Activated naive CD4-positive, alpha-beta T cell (primary cell): ENCODE measurements at places on chromosomes 12 and 14.

- DNase-seq, result peak; percentile 41
These were observed 42.5 kb downstream of the SMIM41 start for GRCh38 chr12:52121824-52122539.

DNA sequence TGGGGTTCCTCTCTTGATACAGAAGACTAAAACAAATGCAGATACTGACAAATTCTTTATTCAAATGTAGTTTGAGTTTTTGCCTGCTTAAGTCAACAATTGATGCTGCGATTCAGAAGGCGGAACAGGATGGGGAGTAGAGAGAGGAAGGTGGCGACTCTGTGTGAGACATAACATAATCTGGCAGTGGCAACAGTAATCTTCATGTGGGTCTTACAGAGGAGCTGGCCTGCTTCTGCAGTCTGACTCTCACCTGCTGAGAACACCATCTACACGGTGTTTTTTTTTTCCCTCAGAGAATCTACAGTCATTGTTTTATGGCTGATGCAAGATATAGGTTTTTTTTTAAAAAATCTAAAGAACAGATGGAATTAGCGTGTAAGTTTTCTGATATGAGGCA, 10.1 kb downstream of the CCDC92 start:
- DNase-seq, result no peak

- no peak for DNase-seq
These were observed 123.9 kb upstream of the FOXN3 start for GRCh38 chr14:89540830-89541470.

DNA sequence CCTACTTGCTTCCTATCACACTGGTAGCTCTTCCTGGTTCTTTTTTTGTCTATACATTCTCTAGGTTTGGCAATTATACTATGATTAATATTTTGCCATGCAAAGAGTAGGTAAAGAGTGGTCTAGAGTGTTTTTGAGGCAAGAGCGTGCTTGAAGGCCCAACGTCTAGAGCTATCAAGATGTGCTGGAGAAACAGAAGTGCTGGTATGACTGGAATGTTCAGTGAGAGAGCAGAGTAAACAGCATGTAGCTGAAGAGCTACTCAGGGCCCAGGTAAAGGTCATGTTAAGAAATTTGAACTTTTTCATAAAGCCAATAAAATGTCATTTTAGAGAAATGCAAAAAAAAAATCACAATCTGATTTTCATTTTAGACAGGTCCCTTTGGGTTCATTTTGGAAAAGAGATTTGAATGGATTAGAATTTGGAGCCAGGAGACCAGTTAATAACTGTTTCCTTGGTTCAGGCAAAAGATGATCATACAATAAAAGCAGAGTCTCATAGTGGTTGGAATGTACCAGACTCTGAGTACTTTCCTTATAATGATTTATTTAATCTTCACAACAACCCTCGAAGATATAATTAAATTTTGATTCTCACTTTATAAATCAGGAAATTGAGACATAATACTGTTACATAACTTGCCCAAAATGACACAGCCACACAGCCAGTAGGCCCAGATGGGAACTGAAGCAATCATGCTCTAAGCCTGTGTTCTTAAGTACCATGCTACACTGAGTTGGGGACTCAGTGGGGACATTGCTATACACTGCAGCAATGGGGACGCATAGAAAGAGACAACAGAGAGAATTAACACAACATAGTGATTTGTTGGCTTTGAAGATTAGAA, 350.1 kb downstream of the NELL2 start:
- no peak for DNase-seq

DNA sequence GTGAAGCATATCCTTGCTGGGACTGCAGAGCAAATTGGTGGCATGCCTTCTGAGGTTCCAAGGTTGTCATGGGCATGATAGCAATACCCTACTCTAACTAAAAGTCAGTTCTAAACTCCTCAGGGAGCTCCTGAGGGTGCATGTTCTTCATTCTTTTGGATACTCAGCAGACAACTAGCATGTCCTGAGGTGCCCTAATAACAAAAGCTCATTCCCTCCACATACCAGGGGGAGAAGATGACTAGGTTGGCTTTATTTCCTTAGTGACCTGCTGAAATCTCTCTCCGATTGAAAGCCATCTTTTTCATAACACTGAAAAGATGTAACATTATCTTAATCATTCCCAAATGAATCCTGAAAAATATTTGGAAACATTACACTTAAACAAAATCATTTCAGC, 188.7 kb upstream of the IGF1 start:
- DNase-seq, result no peak

DNA sequence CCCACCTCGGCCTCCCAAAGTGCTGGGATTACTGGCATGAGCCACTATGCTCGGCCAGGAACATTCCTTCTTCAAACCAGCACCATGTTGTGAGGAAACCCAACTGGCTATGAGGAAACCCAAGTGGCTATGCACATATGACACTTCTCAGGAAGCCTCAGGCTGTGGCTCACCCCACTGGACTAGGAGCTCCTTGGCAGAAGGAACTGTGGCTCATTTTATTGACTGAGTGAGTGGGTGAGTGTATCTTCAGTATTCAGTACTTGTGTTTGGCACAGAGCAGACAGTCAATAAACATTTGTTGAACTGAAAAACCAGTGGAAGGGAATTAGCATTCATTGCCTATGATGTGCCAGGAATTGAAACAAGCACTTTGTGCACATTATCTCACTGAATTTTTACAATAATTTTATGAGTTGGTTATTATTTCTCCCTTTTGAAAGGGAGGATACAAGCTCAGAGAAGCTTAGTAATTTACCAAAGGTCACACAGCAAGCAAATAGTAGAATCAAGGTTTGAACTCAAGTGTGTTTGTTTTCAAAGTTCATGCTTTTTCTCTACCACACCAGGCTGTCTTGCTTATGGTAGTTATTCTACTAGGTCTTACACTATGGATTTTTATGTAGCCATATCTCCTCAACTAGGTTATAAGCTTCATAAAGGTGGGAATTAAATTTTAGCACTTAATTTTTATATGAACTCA, 121.6 kb downstream of the VEZT start:
- no peak for DNase-seq

DNA sequence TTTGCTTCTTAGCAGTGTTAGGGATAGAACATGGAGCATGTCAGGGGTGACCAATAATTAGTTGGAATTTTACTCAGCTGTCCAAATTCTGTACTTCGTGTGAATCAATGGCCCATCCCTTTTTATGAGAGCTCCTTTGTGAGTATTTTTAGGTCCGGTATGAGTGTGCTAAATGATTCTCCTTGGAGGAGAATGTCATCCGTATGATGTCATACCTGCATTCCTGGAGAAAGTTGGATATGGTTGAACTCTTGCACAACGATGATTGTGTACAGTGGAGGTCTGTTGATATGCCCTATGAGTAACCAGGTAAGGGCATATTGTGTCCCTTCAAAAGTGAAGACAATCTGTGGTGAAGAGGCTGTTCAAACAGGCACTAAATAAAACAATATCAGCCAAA, 400.8 kb downstream of the GXYLT1 start:
- no peak for DNase-seq

- no peak for DNase-seq
These were observed 55.5 kb downstream of the ANO2 start for GRCh38 chr12:5889381-5890047.

DNA sequence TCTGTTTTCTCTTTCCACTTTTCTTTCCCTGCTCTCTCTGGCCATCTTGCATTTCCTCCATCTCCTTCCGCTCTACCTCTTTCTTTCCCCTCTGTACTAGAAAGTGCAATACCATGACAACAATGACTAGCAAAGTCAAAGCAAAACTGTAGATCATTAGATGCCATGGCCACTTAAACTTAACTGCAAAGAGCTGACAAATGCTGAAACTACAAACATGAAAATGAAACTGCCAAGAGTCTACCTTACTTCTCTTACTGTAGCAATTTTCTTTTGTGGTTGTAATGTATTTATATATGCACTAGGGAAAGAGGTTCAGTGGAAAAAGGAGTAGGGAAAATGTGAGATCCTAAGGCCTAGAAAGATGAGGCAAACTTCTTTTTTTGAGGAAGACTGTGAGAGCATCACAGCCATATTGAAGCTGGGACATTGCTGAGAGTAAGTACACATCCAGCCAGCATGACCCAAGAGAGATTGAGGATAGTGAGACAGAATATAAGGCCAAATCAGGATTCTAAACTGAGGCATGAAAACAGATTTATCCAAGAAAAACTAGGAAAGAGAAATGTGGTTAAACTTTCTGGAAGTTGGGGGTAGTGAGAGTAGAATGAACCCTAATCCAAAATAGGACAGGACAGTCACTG, 276.6 kb upstream of the NAV3 start:
- no peak for DNase-seq

- DNase-seq, result no peak
These were observed 115.4 kb downstream of the EXOC5 start for GRCh38 chr14:57153286-57153685.

DNA sequence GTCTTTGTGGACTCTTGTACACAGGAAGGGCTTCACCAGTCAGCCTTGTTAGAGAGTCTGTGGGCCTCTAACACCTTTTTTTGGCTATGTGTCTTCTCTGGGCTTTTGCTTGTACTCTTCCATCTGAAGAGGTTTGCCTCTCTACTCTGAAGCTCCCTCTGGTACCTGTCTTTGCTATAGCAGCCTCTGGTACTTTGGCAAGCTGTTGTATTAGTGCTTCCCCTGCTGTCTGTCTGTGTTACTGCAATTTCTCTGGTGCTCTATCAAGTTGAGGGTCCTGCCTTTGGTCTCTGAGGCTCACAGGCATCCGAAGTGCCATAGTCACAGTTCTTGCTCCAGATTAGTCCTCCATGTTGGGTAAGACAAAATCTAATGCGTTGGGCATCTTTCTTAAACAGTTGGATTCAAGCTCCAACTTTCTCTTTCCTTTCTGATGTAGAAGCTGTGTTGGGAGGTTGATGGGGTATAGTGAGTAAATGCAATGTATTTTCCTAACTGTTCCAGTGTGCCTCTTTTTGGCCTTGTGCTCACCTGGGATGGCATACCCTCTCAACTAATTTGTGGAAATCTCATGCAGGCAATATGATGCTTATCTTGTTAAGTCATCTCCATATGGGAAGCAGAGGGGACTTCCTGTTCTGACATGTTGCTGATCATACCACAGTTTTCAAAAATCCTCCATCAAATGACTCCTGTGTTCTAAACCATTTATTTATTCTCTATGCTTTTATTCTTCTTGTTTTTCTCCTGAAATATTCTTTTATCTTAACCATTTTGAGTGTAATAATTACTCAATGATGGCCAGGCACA, 88.8 kb downstream of the ATF7IP start:
- DNase-seq, result no peak

- no peak for DNase-seq
These were observed 162.1 kb downstream of the C12orf42 start for GRCh38 chr12:103333676-103334075.

GRCh38 chr12:76084863-76085519, 506 bp upstream of the NAP1L1 start:
- DNase-seq, result peak; percentile 44

DNA sequence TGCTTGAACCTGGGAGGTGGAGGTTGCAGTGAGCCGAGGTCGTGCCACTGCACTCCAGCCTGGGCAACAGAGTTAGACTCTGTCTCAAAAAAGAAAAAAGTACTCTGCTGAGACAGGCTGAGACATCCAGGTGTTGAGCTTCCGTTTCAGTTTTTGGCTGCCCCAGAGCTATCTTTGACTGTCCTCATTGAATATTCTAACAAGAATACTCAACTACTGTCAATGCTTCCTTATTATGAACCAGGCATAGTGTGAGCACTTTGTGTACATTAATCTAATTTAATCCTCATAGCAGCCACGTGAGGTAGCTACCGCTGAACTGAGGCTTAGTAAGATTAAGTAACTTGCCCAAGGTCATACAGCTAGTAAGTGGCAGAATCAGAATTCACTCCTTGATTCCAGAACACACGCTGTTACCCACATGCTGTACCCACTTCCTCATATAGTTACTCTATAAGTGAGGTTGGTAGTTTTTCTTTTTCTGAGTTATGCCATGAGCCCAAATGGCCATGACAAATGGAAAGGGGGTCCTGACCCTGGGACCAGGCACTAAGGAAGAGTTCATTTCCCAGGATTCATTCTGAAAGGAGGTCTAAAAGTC, 11.3 kb downstream of the ALDH1L2 start:
- no peak for DNase-seq

- no peak for DNase-seq
These were observed 97.8 kb upstream of the FERMT2 start for GRCh38 chr14:53048631-53049030.

GRCh38 chr12:28202374-28203130, 12.3 kb downstream of the CCDC91 start:
- DNase-seq, result no peak

GRCh38 chr12:64652346-64652745, 42.1 kb downstream of the RASSF3 start:
- DNase-seq, result no peak

DNA sequence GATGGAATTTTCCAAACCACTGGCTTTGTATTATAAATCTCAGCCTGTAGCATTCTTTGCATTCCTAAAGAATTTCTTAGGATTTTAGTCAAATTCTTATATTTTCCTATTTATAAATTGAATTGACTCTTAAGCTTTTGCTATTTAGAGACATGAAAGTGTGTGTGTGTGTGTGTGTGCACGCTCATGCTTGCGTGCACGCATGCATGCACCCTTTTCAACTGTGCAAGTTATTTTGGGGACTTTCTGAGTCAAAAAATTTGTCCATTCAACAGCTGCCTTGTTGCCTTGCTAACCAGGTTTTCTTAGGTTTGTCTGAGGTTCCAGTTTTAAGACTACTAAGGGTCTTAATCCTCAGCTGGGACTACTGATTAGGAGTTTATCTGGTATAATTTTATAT, 42.6 kb downstream of the GPATCH2L start:
- no peak for DNase-seq

DNA sequence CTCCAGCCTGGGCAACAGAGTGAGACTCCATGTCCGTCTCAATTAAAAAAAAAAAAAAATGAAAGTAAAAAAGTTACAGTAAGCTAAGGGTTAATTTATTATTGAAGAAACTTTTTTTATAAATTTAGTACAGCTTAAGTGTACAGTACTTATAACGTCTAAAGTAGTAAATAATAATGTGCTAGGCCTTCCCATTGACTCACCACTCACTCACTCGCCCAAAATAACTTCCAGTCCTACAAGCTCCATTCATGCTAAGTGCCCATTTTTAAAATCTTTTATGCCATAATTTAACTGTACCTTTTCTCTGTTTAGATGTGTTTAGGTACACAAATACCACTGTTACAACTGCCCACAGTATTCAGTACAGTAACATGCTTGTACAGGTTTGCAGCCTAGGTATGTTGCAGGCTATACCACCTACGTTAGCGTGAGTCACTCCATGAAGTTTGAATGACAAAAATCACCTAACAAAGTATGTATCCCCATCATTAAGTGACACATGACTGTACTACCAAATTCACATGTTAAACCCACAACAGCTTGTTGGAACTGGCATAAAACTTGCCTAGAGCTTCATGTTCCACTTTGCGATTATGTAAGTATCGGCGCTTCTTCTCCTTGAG, 10.7 kb downstream of the KANSL2 start:
- DNase-seq, result no peak

GRCh38 chr14:49766839-49767238, 1.1 kb upstream of the KLHDC2 start:
- no peak for DNase-seq

DNA sequence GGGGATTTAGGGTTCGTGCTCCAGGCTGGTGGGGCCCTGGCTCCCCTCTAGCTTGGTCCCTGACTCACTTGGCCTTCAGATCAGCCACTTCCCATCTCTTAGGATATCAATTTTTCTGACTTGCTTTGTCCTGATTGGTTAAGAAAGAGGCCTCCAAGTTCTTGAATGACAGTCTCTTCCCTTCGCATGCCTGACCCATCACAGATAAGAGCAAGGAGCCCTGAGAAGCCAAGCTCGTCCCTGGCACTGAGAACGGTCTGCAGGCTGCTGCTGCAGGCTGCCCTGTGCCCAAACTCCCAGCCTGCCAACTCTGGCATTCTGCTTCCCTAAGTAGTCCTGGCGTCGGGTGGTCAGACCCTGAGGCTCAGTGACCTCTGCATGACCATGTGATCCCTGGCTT, 794 bp upstream of the LRTM2 start:
- no peak for DNase-seq
